Activated naive CD4-positive, alpha-beta T cell treated with anti-CD3 and anti-CD28 coated beads, Interleukin-2, amount 50 U/mL, for 72 hours (primary cell): ENCODE measurements at places on chromosomes 7 and 10.

- DNase-seq: no peak
Observed at GRCh38 chr10:33398796-33399195, 64.3 kb upstream of the NRP1 start.

GRCh38 chr10:35728341-35728740, 86.2 kb upstream of the FZD8 start:
- DNase-seq: no peak

DNA sequence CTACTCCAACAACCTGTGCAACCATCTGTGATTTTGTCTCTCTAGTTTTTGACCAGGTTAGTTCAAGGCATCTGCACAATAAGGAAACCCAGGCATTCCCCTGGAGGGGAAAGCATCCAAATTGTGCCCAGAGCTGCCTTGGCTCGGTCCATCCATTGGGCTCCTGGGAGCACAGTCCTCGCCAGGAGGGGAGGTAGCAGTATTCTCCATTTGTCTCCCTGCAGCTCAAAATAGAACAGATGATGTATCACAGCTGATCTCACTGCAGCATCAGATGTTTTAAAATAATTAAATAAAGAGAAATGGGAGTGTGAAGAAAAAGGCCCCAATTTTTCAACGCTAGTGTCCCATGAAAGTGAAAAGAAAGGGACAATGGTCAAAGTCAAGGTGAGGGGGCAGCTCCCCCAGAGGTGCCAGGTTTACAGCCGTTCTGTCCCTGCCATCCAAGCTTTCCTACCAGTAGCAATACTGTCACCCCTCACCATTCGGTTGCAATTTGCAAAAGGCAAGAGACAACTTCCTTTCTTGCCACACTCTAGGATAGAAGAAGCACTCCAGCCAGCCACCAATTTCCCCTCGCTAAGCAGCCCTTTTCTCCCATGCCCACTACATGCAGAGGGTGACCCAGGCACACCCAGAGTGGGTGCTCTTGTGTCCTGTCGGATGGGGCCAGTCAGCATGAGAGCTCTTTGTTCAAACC, 43.7 kb downstream of the KCNMA1 start:
- no peak for DNase-seq

DNA sequence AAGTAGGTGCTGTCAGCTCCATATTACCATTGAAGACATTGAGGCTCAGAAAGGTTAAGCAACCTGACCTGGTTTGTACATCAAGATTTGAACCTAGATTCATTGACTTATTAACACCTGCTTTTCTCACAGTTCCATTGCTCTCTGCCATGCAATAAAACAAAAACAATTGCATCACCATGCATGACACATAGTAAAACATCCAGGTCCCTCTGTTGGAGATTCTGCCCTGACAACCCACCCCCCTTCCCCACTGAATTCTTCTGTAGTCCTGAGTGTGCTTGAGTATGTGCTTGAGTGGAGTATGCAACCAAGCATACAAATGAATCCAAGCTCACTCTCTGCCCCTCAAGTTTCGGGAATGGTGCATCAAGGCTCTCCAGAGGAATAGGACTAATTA, 6.0 kb upstream of the LMBR1 start:
- DNase-seq: no peak

- DNase-seq: no peak
Observed at GRCh38 chr7:135756191-135756590, 7.6 kb upstream of the FAM180A start.

- peak; percentile 41 for DNase-seq
Observed at GRCh38 chr10:84308481-84309304, 19.7 kb upstream of the CCSER2 start.

DNA sequence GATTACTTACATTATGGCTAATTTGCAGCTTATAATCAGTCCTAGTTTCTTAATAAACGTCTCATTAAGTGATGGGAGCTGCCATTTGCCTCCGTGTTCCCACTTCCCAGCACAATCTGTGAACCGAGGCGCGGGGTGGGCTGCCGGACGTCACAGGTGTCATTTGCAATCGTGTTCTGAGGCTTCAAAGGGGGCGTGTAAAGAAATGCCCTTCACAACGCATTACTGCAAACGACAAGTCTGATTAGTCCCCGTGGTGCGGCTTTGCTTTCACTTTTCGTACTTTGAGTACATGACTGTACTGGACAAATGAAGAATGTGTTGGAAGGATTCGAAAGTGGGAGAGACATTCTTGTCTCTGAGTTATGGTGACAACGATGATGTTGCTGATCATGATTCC, 614.2 kb upstream of the ADARB2 start:
- DNase-seq: no peak

DNA sequence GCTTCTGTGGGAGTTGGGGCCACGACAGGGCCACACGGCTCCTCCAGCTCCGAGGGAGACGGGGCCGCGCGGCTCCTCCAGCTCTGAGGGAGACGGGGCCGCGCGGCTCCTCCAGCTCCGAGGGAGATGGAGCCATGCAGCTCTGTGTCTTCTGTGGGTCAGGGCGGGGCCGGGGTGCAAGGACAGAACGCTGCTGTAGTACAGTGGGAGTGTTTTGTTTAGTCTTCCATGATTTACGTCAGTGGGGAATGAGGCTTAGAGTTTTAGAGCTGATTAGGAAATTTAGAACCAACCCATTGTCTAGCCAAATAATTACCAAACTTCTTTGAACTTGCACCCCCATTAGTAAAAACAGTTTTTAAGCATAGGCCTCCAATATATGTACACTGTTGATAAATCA, 32.9 kb upstream of the PRKAR1B start:
- no peak for DNase-seq

DNA sequence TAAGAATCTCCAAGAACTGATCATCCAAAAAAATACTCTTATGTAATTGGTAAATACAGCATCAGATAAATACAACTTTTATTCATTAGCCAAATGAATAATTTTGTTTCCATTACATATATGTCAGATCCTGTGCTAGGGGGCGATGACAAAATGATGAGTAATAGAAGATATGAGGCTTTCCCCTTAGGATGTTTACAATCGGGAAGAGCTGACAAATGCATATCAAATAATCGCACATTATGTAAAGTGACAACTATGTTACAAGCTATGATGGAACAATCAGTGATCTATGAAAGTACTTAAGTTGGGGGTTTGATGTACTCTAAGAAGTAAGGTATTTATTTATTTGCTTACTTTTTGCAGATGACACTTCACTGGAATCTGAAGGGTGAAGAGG, 465.6 kb upstream of the VSTM2A start:
- DNase-seq: no peak

DNA sequence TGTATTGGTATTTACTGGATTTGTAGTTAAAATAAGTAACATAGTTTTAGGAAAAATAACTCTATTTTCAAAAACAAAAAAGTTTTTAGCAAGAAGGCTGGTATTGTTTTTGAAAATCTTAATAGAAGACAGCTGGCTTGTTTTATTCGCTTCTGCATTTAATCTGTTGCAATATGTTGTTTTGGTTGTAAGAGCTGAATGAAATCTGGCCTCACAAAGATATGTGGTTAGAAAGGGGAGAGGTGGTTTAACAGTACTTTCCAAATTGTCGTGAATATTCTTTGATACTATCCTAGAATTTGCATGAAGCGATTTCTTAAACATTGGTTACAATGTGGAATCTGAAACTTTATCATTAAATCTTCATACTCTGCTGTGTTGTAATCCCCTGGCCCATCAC, 355.9 kb upstream of the FZD8 start:
- DNase-seq: no peak

GRCh38 chr10:99340650-99341049, 11.5 kb downstream of the CNNM1 start:
- no peak for DNase-seq

GRCh38 chr7:99096124-99096887, 47.6 kb downstream of the SMURF1 start:
- no peak for DNase-seq

- no peak for DNase-seq
Observed at GRCh38 chr7:158111049-158111751, 476.4 kb downstream of the PTPRN2 start.

GRCh38 chr7:14690075-14690474, 212.5 kb downstream of the DGKB start:
- DNase-seq: no peak

GRCh38 chr10:12707461-12708185, 293.9 kb downstream of the CCDC3 start:
- DNase-seq: peak; percentile 26

DNA sequence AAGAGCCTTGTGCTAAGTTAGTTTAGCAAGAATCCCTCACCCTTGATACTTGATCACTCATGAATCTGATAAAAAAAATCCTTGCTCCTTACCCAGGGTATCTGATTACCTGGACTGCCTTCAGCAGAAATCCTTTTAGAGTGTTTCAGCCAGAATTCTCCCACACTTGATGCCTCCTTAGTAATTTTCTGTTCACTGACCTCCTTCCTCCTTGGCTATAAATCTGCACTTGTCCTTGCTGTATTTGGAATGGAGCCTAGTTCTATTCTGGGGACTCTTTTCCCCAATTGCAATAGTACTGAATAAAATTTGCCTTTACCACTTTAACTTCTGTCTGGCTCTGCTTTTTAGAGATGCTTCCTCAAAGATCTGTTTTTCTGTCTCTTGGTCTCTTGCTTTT, 84.9 kb downstream of the RPS24 start:
- DNase-seq: no peak

DNA sequence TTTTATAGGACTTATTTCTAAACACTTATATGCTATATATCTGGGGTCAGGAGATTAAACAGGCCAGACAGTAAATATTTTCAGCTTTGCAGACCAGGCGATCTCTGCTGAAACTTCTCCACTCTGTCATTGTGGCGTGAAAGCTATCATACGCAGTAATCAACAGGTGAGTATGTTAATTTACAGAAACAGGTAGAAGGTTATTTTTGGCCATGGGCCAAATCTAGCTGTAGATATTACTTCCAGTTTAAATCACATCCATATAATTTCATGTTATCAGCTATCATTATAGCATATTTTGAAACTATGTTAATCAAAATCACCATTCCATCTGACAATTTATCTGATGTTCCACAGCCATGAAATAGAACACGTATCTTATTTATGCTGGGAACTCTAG, 67.8 kb downstream of the GPR37 start:
- no peak for DNase-seq

DNA sequence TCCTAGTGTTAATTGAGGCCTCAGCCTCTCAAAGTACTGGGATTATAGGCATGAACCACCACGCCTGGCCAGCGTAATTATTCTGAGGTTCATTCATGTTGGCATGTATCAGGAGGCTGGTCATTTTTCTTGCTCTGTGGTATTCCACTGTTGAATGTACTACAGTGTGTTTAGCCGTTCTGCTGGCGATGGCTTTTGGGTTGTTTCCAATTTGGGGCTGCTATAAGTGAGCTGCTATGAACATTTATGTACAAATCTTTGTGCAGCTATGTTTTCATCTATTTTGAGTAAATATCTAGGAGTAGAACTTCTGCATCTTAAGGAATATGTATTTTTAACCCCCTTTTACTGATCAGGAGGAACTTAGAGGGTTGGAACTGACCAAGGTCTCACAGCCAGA, 145.8 kb downstream of the AUTS2 start:
- DNase-seq: no peak

- DNase-seq: no peak
Observed at GRCh38 chr10:127234306-127234800, 38.0 kb upstream of the INSYN2A start.

- DNase-seq: no peak
Observed at GRCh38 chr10:9339716-9340115, 1285.2 kb downstream of the GATA3 start.

DNA sequence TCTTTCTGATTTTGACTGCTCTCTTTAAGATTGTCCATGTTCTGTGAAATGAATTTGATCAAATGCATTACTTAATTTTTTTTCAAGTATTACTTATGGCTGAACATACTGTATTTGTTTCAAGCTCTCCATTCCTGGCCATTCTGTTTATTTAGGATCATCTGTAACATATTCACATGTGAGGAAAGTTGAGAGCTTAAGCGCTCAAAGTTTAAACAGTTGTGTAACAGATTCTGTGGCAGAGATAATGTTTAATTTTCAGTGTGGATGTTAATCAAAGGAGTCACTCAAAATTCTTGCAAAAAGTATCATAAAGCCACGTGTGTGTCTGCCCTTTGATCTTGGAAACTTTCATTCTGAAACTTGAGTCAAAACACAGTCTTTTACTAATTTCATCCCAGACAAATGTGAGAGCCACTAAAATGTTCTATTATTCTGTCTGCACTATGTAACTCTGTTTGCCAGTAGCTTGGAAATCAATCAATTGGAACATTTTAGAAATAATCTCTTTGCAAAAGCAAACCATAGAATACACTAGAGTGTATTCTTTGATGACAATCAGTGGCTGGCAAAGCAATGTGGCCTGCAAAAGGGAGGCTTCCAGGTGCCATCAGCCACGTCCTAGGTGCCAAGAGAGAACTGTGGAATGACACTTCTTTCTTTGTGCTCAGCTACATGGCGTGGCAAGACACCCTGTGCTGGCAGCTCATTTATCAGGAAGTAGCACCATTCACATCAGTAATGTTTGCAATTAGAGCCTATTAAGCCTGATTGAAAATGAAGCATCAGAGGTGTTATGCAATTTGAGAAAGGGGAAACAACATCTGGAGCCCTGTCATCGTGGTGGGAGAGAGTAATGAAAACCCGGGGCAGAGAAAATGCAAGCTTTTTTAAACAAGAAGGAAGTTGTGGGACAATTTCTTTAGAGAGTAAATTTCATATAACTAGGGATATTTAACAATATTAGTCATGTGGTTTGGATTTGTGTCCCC, 40.9 kb downstream of the ARL5B start:
- DNase-seq: no peak

GRCh38 chr10:113420057-113420732, 132.7 kb upstream of the HABP2 start:
- DNase-seq: no peak

DNA sequence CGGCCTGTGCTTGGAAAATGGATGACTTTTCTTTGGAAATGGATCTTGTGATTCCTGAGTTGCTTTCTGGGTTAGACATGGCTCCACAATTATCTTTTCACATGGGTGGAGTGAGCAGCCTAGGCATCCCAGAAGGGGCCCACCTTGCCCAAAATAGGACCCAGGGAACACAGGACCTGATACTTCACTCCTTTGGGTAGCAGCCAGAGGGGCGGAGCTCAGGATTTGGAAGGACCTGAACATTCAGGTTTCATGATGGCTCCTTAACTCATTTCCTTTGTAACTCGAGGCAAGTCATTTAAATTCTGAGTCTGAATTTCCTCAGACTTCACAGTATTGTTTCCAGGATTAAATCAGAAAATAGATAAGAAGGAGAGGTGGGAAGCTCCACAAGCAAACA, 178.3 kb upstream of the ZMIZ1 start:
- DNase-seq: no peak

- no peak for DNase-seq
Observed at GRCh38 chr7:96931891-96932290, 73.5 kb upstream of the DLX6 start.

GRCh38 chr10:96613576-96613975, 26.8 kb upstream of the TM9SF3 start:
- DNase-seq: no peak

DNA sequence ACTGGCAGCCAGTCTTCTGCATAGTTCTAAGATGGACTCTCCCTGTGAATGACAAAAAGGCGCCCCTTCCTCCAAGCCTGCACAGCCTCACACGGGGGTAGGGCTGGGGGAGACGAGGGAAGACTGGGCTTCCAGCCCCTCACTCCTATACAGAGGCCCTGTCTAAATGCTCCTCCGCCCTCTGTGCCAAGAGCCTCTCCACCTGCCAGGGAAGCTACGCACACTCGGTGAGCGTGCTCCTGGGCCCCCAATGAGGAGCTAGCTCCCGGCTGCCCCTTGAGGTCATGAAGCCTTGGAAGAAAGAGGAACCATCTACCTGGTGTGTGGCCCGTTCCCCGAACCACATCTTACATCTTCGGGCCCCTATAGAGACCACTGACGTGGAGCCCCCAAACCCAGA, 54.8 kb downstream of the CRTAC1 start:
- DNase-seq: no peak
